CD4-positive, alpha-beta T cell treated with Interferon gamma for 1 hour (primary cell): ENCODE measurements at places on chromosomes 3 and 15.
A peak's percentile ranks its signal among the peaks of the same experiment; 100 is the strongest.

- no peak for DNase-seq
These were observed 38.6 kb downstream of the LYZL4 start for GRCh38 chr3:42371776-42372175.

DNA sequence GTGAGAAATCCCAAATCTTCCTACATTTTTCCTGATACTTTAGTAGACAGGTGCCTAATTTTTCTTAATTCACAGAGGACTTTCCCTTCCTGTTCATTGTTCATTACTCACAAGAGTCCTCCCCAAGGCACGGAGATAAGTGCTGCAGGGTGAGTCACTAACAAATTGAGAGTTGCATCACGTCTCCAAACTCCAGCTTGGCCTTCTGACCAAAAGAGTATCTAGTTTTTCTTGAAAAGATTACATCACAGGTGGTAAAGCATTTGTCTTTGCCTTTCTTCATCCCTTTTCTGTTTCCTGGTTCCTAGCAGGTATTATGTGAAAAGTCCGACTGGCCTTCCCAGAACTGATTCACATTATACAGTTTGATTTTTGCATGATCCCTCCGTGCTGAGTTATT is 24.9 kb upstream of the RASGRP1 start:
- no peak for DNase-seq

DNA sequence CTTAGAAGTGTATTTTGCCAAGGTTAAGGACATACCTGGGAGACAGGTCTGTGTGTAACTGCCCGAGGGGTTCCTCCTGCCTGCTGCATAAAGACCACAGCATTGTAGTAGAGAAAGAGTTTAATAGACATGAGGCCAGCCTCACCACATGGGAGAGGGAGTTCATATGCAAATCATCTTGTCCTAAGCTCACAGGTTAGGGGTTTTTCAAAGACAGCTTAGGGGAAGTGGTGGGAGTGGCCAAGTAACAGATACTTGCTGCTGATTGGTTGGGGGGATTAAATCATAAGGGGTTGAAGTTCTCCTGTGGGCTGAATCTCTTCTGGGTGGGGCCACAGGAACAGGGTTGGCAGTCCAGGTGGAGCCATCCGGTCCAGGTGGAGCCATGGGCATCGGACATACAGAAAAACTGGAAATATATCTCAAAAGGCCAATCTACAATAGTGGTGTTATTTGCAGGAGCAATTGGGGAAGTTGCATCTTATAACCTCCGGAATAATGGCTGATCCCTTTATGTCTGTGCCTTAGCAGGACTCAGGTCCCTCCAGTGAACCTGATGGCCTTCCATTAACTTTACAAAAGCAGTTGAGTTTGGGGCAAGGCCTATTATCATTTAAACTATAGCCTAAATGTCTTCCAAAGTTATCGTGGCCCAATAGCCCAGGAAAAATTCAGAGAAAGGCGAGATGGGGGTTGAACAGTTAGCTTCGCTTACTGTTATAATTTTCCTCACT is 86.0 kb upstream of the MFGE8 start:
- no peak for DNase-seq

DNA sequence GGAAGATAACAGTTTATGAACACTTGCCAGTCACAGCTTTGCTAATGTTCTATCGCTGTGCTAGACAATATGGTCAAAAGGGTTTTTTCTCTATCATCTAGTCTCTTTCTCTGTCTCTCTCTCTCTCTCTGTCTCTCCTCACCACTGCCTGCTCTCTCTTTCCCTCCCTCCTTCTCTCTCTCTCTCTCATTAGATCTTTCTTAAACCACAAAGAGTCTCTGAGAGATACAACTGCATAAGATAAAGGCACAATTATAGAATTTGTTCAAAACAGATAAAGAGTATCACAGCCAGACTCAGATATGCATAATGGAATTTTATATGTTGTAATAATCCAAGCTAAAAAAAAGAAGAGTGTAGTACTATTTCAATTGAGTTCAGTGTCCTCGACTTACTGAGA is 258.4 kb downstream of the MECOM start:
- no peak for DNase-seq

- DNase-seq = no peak
These were observed 49.2 kb upstream of the LRRFIP2 start for GRCh38 chr3:37223576-37223975.

DNA sequence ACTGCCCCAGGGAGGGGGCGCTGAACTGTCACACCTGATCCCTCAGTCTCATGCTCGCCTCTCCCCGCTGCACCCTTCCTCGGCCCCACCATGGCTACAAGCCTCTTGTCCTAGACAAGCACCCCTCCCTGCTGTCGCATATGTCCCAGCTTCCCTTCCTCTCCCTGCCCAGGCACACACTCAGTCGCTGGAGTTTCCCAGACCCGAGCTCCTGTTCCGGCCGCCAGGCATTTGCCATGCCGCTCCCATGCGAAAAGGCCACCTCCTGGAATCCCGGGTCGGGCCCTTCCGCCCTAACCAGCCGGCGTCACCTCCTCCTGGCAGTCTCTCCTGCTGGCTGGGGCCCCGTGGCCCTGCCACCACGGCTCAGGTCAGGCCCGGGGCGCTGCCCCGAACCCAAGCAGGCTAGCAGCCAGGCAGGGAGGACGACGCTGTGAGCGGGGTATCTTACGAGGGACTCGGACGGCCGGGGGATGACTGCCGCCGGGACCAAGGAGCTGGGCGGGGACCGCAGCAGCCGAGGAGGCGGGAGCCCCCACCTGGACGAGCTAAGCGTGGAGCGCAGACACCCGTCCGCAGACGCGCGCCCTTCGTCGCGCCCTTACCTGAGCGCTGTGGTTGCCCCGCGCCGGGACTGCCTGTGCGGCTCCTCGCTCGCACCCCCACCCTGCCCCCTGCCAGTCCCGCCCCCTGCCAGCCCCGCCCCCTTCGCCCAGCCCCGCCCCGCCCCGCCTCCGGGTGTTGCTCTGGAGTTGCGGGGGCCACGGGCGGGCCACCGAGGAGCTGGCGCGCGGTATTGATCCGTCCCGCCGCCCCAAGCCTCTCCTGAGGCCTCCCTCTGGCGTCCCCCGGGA is at the start of gene ALS2CL:
Gene ALS2CL (minus strand): TSS at position 642 of the 854 bp plus-strand sequence. CDS start 4,239 bp downstream, outside the sequence.
- DNase-seq = peak; percentile 76

DNA sequence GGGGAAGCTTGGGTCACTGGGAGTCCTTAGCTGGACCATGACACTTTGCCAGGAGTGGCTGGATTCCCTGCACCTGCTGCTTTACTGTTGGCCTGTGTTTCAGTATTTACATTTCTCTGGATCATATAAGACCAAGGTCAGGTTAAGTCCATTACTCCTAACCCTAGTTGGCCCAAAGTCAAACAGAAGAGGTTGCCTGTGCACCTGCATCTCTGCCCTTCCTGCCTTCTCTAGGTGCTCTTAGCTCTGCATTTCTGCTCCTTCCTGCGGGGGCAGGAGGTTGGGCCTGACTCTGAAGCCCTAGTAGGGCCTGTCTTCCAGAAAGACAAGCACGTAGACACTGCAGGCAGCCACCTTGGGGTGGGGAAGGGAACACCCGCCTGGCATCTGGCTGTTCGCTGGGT is 124.3 kb downstream of the RPLP1 start:
- no peak for DNase-seq

DNA sequence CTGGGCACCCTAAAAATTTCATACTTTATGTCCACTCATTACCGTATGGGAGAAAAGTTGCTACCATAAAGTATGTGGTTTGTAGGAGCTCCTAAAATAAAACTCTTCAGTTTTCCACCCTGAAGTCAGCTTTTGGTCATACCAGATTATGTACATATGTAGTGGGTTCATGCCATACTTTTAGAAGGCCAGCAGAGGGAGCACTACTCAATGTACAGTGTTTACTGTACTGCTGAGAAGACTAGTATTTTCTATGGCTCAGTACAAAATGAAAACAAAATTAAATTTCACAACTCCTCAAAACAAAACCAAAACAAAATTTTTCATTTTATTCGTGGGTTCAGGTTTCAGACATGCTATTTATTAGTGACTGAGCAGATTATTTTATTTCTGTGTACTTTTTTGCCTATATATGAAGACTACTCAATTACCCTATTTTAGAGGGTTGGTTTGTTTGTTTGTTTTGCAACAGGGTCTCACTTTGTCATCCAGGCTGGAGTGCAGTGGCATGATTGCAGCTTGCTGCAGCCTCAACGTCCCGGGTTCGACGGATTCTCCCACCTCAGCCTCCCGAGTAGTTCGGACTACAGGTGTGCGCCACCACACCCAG is 24.3 kb downstream of the NXPE3 start:
- DNase-seq = peak; percentile 44

DNA sequence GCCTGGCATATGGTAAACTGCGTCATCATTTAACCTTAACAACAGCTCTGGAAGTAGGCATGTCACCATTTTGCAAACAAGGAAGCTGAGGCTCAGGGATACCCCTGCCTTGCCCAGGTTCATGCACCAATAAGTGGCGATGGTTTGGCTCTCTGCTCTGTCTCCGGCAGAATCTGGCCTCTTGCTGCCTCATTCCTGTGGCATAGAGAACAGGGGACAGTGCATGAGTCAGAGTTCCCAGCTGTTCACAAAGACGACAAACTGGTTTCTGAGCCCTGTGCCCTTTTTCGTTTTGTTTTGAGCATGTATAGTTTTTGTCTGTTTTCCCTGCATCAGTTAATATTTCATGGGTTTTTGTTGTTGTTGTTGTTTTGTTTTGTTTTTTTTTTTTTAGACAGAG is 236.8 kb downstream of the OPA1 start:
- no peak for DNase-seq

DNA sequence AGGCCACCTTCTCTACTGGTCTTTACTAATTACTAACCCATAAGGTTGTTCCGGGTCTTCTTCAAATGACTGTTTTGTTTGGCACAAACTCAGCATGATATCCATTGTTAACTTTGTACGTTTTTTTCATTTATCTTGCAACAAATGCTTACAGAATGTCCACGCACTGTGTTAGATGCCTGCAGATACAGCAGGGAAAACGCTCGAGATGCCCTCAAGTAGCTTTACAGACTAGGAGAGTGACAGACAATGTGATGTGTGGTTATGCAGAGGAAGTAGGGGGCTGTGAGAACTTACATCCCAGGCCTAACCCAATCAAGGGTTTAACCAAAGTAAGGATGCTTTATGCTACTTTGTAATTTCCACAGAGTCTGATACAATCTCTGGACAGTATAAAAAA is 949 bp upstream of the RFC4 start:
- DNase-seq = no peak
